ENCODE measurements at places on chromosomes 7 and 10.

DNA sequence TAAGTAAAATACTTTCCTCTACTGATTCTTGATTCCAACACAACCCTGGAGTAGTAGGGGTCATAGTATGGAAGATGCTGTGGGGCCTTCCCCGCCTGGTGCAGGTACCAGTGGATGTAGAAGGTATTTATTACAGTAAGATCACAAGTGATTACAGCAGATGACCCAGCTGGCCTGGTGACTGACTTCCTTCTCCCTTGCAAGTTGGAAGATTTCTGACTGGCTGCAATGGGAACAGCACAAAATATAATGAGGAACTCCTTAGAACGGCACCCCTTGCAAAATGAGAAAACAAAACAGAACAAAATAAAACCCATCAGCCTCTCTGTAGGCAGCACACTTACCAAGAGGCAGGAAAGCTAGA, 61.7 kb upstream of the TARP start:
- DNase-seq: no peak

DNA sequence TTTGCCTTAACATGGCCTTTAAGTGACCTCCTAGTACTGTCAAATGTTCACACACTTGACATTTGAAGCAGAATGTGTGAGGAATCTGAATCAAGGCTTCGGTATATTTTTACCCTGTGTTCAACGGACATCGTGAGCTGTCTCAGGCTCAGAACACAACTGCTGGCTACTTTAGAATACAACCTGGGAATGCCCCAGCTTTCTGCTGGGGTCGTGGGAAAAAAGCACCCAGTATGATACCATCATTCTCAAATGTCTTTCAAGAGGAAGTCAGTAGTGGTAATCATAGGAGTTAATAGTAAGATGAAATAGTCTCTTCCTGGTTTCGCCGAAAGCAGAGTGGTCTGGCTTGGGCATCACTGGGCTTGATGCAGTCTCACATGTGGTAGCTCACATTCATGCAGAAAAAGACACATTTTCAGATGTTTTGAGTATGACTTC, 67.2 kb downstream of the CREB5 start:
- no peak for DNase-seq

DNA sequence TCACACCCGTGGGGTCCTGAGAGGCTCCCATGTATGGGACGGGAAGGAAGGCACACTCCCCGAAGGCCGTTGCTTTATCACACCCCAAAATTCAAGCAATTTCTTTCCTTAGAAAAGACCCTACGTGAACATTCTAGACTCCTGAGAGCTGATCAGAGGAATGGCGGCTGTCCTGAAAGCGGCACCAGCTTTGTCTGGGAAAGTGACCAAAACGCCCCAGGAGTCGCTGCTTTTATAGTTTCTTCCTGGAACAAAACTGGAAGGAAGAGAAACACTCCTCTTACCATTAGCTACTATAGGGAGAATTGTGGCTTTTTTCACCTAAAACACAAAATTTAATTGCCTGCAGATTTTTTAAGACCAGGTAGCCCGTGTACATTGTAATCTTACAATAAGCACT, 261.8 kb upstream of the RNF32 start:
- no peak for DNase-seq

- DNase-seq: no peak
Observed at GRCh38 chr10:50580262-50580891, 43.4 kb downstream of the SGMS1 start.
